ENCODE measurements at places on chromosomes 16 and 17. TPM values are rescaled to one million over a fixed set of nuclear protein-coding genes. Genes with fewer than 3 reads are reported as not detected.

The KLHL10 gene
- total RNA-seq = not detected

The TBC1D3 gene
- total RNA-seq = not detected

The CPHXL2 gene
- not detected for total RNA-seq

The NOG gene
- 6.5 TPM for total RNA-seq

The ANTKMT gene
- 45.6 TPM for total RNA-seq

The TEKT1 gene
- not detected for total RNA-seq

The KCNAB3 gene
- 0.38 TPM for total RNA-seq

The CDRT15L2 gene
- total RNA-seq = not detected

The KRT33A gene
- total RNA-seq = not detected

The NLRC3 gene
- total RNA-seq = 1.4 TPM

The RBFOX1 gene
- 141 TPM for total RNA-seq

The YBX2 gene
- 0.37 TPM for total RNA-seq

- no peaks in the 10 kb centered on the region for H3K27me3 ChIP-seq
- H3K36me3 ChIP-seq = no peaks in the 10 kb centered on the region
These were observed 114.6 kb upstream of the TNRC6C start for GRCh38 chr17:77843896-77844295.

DNA sequence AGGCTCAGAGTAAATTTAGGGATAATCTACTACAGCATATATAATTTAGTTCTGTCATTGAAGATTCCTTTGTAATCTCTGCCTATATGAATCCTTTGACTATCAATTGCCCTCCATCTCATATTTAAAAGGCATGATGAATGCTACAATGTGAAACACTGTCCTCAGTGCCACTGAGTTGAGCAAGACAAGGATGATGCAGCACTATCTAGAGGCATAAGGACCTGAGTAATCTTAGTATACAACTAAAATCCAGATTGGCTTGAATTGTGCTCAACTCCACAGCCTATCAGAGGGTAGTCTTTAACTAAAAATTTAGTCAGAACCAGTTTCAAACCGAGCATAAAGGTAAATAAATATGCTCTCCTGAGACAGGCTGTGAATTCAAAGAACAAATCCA is 11.6 kb upstream of the STRADA start:
- H3K4me3 ChIP-seq = no peak overlapping the region
- no peak overlapping the region for H3K27ac ChIP-seq
- peaks cover 100% of the 10 kb centered on the region for H3K36me3 ChIP-seq
- H3K27me3 ChIP-seq = no peaks in the 10 kb centered on the region
- H3K4me1 ChIP-seq = no peaks in the 10 kb centered on the region

DNA sequence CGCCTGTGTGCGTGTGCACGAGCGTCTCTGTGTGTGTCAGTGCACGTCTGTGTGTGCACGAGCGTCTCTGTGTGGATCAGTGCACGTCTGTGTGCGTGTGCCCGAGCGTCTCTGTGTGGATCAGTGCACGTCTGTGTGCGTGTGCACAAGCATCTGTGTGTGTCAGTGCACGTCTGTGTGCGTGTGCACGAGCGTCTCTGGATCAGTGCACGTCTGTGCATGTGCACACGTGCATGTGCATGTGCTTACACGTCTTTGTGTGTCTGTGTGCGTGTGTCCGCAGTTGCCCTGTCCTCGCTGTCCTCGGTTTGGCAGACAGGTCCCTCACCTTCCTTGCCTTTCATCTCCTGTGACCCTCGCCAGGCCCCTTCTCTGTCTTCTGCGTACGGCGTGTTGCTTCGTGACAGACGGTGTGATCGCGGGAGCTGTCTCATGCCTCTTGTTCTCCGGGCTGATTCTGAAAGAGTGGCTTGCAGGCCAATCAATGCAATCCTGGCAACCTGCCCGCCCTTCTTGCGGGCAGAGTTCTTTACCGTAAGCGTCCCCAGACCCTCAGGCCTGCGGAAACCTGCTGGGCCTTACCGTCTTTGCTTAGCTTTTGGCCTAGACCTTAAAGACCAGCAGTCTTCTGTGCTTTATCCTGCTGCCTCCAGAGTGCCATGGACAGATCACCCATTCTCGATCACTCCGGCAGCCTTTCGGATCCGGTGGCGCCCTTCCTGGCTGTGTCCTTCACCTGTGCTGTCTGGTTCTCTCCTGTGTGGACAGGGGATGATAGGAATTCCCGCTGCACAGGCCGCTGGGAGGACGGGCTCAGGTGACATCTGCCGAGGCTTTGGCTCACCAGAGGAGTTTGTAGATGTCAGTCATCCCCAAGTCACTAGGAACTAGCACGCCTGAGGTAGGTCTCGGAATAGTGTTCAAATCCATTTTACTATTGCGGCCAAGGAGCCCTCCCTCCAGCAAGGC is 18.5 kb downstream of the MLYCD start:
- H3K27me3 ChIP-seq = no peaks in the 10 kb centered on the region
- H3K36me3 ChIP-seq = peaks cover 66% of the 10 kb centered on the region
- H3K4me1 ChIP-seq = peaks cover 13% of the 10 kb centered on the region
- no peak overlapping the region for H3K27ac ChIP-seq

- no peaks in the 10 kb centered on the region for H3K36me3 ChIP-seq
- no peak overlapping the region for H3K27ac ChIP-seq
- H3K4me1 ChIP-seq = peaks cover 13% of the 10 kb centered on the region
- no peak overlapping the region for H3K4me3 ChIP-seq
- DNase-seq = no peak
These were observed 204.2 kb downstream of the PRKCA start for GRCh38 chr17:66506641-66507040.

- no peaks in the 10 kb centered on the region for H3K36me3 ChIP-seq
- H3K27ac ChIP-seq = no peak overlapping the region
- no peak overlapping the region for H3K4me3 ChIP-seq
These were observed 712.8 kb upstream of the SOX9 start for GRCh38 chr17:71407981-71408380.

- DNase-seq = no peak
- H3K27me3 ChIP-seq = no peaks in the 10 kb centered on the region
- H3K36me3 ChIP-seq = peaks cover 5% of the 10 kb centered on the region
- H3K4me1 ChIP-seq = peaks cover 32% of the 10 kb centered on the region
- H3K4me3 ChIP-seq = no peak overlapping the region
- no peak overlapping the region for H3K27ac ChIP-seq
These were observed 11.5 kb upstream of the ATP6V0C start for GRCh38 chr16:2501946-2502895.

DNA sequence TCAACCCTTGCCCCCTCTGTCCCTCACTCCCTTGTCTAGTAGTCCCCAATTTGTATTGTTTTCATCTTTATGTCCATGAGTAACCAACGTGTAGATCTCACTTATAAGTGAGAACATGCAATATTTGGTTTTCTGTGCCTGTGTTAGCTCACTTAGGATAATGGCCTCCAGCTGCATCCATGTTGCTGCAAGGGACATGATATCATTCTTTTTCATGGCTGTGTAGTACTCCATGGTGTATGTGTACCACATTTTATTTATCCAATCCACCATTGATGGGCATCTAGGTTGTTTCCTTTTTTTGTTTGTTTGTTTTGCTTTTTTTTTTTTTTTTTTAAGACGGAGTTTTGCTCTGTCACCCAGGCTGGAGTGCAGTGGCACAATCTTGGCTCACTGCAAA is 63.0 kb upstream of the HS3ST4 start:
- H3K4me3 ChIP-seq = no peak overlapping the region
- no peaks in the 10 kb centered on the region for H3K27me3 ChIP-seq
- H3K27ac ChIP-seq = no peak overlapping the region
- H3K36me3 ChIP-seq = no peaks in the 10 kb centered on the region

DNA sequence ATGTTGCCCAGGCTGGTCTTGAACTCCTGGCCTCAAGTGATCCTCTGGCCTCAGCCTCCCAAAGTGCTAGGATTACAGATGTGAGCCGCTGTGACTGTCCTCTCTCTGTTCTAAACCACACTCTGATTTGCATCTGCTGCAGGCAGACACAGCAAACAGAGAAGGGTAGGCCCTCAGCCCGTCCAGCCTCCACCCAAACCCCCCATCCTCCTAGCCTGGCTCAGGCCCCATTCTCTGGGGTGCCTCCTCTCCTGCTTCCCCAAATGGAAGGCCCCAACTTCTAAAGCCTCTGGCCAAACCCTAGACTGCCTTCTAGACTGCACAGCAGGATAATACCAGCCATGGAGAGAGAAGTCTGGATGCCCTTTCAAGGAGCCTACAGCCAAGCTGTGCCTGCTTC is 4.1 kb upstream of the GFAP start:
- no peaks in the 10 kb centered on the region for H3K4me1 ChIP-seq
- no peaks in the 10 kb centered on the region for H3K27me3 ChIP-seq

- no peak overlapping the region for H3K4me3 ChIP-seq
- H3K36me3 ChIP-seq = no peaks in the 10 kb centered on the region
- no peak overlapping the region for H3K27ac ChIP-seq
- no peaks in the 10 kb centered on the region for H3K27me3 ChIP-seq
These were observed 29.4 kb downstream of the CHD9 start for GRCh38 chr16:53084141-53084541.

GRCh38 chr17:17848311-17849082 is 11.7 kb upstream of the SREBF1 start:
- no peak for DNase-seq
- no peak overlapping the region for H3K4me3 ChIP-seq
- peaks cover 26% of the 10 kb centered on the region for H3K4me1 ChIP-seq
- H3K36me3 ChIP-seq = no peaks in the 10 kb centered on the region

DNA sequence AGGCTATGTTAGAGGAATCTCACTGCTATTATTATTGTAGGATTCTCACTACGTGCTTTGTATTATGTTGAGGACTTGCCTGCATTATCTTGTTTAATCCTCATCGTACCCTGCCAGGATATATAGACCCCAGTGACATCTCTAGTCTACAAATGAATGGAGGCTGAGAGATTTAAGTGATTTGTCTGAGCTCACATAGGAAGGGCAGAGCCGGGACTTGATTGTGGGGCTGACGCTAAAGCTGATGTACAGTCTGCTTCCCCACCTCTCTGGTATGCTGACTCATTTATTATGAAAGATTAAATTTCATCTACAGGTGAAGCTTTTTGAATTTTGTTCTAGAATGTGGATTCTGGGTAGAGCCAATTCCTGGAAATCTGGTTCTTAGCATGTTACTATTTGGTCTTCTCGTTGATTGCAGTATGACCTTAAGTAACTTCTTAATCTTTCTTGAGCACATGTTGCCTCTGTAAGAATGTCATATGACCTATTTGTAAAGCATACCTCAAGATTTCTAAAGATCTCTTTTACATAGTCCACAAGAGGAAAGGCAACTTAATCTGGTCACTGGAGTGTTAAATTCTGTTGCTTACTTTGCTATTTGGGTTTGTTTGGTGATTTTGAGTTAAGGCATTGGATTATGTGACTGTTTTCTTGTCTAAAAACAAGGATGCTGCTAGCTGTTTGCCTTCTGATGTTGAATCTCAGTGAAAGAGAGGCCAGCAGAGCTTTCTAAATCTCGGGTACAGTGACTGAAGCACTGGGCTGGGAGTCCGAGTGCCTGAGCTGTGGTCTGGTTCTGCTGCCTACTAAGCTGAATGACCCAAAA is 12.4 kb downstream of the METTL9 start:
- no peaks in the 10 kb centered on the region for H3K27me3 ChIP-seq
- DNase-seq = no peak
- no peaks in the 10 kb centered on the region for H3K36me3 ChIP-seq
- H3K4me1 ChIP-seq = peaks cover 48% of the 10 kb centered on the region

DNA sequence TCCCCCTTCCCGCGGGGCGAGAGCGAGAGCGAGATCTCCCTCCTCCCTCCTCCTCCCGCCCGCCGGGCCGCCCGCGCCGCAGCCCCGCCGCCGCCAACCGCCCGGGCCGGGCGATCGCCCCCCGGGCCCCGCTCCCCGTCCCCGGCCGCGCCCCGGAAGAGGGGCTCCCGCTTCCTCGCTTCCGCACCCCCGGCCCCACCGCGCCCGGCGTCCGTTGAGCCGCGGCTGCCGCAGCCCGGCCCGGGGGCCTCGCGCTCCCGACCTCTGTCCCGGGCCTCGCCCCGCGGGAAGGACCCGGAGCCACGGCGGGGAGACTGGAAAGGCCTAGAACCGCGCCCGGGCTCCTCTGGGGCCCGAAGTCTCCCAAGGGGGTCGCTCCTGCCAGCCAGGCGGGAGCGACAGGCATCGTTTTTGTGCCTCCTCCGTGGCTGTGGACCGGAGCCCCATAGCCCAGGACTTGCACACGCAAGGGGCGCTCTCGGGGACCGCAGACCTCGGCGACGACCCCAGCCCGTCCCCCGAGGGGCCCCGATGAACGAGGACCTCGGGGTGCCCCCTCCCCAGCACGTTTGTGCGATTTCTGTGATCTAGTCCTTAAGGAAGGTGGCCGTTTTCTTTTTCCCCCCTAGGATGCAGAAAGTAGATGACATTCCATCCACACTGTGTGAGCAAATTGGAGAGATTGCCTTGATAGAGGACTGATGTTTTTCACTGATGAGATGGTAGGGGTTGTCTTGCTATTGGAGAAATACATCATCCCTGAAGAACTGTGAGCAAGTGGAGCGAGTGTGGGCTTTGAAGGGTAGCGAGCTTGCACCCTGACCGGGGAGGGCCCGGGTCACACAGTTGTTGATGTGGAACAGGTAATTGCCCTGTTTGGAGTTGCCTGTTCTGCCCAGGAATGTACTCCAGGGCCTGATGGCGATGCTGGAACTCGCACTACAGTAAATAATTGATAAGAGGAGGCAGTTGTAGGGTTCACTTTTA is 611 bp downstream of the BANP start:
- H3K4me3 ChIP-seq = peak overlapping the region; percentile 95
- peak; percentile 52 for DNase-seq
- H3K4me1 ChIP-seq = peaks cover 29% of the 10 kb centered on the region
- H3K27ac ChIP-seq = peak overlapping the region; percentile 99
- H3K27me3 ChIP-seq = no peaks in the 10 kb centered on the region

DNA sequence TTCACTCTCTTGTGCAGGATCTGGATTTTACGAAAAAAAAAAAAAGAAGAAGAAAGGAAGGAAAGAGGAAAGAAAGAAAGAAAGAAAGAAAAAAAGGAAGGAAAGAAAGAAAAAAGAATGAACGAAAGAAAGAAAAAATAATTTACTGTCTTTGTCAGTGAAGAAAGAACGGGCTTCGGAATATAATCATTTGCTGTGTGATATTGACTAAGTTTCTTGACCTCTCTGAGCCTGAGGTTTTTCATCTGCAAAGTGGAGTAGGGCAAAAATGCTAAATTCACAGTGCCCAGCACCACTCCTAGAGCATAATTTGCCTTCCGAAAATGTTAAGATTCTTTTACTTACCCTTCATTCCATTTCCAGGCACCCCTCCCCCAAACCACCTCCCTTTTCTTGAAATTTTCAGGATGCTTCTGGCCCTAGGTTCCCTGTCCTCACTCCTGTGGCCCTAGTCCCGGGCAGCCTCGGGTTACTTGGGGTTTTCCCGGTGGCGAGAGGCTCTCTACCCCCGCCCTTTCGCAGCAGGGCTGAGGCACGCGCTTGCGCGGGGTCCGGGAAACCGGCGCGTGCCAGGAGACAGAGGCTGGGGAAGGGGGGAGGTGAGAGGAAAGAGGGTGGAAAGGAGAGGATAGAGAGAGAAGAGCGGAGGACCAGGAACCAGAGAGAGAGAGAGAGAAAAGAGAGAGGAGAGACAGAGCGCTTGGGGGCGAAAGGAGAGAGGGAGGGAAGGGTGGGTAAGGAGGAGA is at the start of gene CNTNAP1:
Gene CNTNAP1 (plus strand): TSS at position 556 of the 746 bp plus-strand sequence. CDS start 299 bp downstream, outside the sequence.
- peak within 1 kb of the TSS; percentile 44 for H3K27ac ChIP-seq
- peaks cover 45% of the 10 kb centered on the region for H3K4me1 ChIP-seq
- H3K27me3 ChIP-seq = no peaks in the 10 kb centered on the region
- H3K36me3 ChIP-seq = no peaks in the 10 kb centered on the region
- peak within 1 kb of the TSS; percentile 64 for H3K4me3 ChIP-seq
- peak; percentile 74 for DNase-seq
